Sciatic nerve (tissue), 2 donors: ENCODE measurements at places on chromosomes 6 and 20.

DNA sequence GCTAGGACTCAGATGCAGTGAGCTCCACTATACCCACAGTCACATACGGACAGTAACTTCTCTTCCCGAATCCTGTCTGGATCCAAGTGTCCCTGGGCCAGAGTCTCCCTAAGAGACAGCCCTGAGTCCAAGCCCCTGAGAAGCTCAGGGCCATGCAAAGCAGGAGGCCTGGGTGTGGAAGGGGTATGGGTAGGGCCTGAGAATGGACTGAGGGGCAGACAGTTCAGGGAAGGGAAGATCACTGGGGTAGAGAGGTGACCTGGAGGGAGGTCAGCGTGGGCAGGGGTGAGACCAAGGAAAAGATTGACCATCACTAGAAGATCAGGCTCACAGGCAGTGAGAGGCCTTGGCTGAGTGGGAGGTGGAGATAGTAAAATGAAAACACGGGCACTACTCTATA lies 8.8 kb downstream of the RPS6KA2 start:
- no peak for DNase-seq

- DNase-seq, result no peak
Observed at GRCh38 chr20:61516346-61517208, 264.5 kb downstream of the CDH4 start.

- DNase-seq, result no peak
Observed at GRCh38 chr20:59040667-59041066, 1.9 kb downstream of the PRELID3B start.

DNA sequence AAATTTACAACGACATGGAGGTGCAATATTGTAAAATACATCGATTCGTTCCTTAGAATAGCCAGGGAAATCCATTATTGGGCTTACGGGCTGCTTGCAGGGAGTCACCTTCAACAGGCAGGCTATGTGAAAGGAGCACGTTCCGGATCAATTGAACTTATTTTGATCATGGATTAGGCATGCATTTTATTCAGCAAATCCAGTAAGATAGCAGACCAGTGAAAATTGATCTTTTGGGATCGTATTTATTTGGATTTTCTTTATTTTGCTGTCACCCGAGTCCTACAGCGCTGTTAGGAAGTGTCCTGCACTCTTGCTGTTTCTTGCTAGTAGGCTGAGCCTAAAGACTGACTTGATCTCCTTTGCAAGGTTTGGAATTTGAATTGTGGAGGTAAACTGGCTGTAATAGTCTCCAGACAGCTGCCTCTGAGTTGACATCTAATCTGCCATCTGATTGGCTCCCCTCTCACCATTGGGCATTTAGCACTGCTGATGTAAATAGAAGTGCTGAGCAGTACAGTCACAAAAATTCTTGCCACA lies 3.0 kb downstream of the ARID1B start:
- DNase-seq, result no peak
